Naive B cell (primary cell): ENCODE measurements at places on chromosomes 1 and 21.

- H3K27me3 ChIP-seq = no peaks in the 10 kb centered on the region
- no peak for DNase-seq
- peaks cover 22% of the 10 kb centered on the region for H3K4me1 ChIP-seq
- H3K4me3 ChIP-seq = no peak overlapping the region
- H3K36me3 ChIP-seq = peaks cover 11% of the 10 kb centered on the region
These were observed 11.2 kb downstream of the PUM1 start for GRCh38 chr1:31054349-31054748.

GRCh38 chr1:236173174-236173767 is 30.9 kb downstream of the GPR137B start:
- peaks cover 12% of the 10 kb centered on the region for H3K4me1 ChIP-seq
- no peaks in the 10 kb centered on the region for H3K27me3 ChIP-seq
- no peak overlapping the region for H3K27ac ChIP-seq

DNA sequence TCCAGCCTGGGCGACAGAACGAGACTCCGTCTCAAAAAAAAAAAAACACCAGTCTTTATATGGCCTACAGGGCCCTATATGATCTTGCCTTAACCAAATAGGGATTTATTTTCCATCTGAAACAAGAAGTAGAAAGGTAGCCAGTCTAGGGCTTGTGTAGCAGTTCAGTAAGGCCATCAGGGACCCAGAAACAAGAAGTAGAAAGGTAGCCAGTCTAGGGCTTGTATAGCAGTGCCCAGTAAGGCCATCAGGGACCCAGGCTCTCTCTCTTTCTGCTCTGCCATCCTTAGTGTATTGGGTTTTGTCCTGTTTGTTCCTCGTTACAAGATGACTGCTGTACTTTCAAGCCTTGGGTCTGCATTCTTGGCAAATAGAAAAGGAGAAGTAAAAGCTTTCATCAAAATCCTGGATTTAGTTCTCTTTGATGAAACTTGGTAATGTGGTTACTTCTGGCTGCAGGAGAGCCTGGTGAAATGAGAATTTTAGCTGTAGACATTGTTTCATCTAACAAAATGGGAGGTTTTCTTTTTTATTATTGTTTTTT is 46.1 kb downstream of the PKN2 start:
- H3K27me3 ChIP-seq = no peaks in the 10 kb centered on the region
- no peak overlapping the region for H3K27ac ChIP-seq
- no peak overlapping the region for H3K4me3 ChIP-seq
- H3K36me3 ChIP-seq = peaks cover 22% of the 10 kb centered on the region
- DNase-seq = no peak

- H3K27me3 ChIP-seq = peaks cover 23% of the 10 kb centered on the region
- H3K4me3 ChIP-seq = no peak within 1 kb of the TSS
- no peaks in the 10 kb centered on the region for H3K36me3 ChIP-seq
- H3K4me1 ChIP-seq = no peaks in the 10 kb centered on the region
- H3K27ac ChIP-seq = no peak within 1 kb of the TSS
These were observed at the start of gene TIE1 for GRCh38 chr1:43300378-43301094. TIE1 (plus strand) TSS chr1:43300982; CDS start chr1:43301072, 90 bp downstream.

DNA sequence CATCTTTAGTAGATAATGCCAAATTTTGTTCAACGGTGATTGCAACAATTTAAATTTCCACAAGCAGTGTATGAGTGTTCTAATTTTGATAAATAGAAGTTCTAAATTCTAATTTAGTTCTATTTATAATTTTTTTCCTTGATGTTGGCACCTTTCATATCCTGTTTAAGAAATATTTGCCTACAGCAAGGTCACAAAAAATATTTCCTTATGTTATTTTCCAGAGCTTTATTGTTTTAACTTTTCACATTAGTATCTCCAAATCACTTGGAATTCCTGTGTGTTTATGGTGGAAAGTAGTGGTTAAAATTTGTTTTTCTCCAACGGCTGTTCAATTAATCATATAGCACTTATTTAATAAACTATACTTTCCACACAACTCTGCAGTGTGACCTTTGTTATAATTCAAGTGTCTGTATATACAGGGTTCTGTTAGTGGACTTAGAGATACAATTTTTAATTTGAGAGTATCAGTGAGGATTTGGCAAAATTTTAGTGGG is 94.3 kb upstream of the CD55 start:
- H3K27me3 ChIP-seq = peaks cover 4% of the 10 kb centered on the region
- H3K4me1 ChIP-seq = no peaks in the 10 kb centered on the region
- no peaks in the 10 kb centered on the region for H3K36me3 ChIP-seq
- no peak overlapping the region for H3K4me3 ChIP-seq
- DNase-seq = no peak
- H3K27ac ChIP-seq = no peak overlapping the region

DNA sequence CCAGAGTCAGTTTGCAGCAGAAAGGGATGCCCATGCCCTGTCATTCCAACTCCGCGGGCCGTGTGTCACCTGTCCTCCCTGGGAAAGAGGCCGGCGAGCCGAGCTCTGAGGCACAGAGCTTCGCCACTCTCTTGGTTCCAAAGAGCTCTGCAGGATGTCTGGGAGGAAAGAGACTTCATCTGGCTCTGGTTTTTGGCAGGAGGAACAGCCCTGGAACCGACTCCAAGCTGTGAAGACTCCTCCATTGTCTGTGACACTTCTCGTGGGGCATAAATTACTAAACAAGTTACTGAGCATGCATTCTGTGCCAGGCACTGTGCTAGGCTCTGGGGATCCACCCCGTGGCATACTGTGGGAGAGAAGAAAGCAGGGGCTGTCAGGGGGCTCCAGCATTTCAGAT is 3.9 kb upstream of the FAM151A start:
- no peaks in the 10 kb centered on the region for H3K27me3 ChIP-seq
- no peak for DNase-seq
- no peak overlapping the region for H3K4me3 ChIP-seq
- no peak overlapping the region for H3K27ac ChIP-seq
- H3K36me3 ChIP-seq = no peaks in the 10 kb centered on the region

DNA sequence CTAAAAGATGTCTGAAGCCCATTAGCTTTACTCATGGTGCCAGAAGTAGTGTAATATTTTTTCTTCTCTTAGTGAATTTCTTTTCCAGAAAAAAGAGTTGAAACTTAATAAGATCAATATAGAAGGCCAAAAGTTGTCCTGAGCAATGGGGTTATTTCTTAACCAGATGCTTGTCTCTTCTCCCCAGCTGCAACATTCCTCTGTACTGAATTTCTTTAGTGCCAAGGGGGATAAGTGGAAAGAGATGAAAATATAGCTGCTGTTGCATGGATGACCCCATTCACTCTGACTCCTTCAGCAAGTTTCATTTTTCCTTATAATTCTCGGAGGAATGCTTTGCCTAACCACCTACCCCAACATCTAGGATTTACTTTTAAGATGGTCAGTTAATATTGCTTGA is 675.0 kb downstream of the USP25 start:
- H3K27ac ChIP-seq = no peak overlapping the region
- H3K27me3 ChIP-seq = no peaks in the 10 kb centered on the region
- no peaks in the 10 kb centered on the region for H3K4me1 ChIP-seq

DNA sequence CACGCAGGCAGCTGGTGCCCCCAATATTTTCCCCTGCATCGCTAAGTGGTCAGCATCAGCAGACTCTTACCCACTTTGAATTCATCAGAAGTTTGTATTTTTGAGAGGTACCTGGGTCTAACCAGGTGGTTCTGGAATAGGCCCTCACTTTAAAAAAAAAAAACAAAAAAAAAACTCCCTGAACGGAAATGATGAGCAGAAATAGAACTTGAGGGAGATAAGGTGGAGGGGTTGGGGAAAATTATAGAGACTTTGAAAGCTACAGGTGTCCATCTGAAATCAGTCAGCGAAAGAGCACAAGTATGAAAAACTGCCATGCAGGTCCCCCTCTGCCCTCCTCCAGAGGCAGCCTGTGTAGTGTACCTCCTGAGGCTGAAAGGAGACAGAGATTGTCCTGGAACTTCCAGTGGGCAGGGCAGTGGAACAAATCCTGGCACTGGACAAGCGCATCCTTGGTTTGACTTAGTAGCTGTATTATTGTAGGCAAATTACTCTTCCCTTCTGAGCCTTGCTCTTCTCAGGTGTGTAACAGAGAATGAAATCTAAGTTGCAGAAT is 1.2 kb downstream of the SLAMF7 start:
- H3K4me1 ChIP-seq = peaks cover 34% of the 10 kb centered on the region
- H3K27ac ChIP-seq = no peak overlapping the region
- peak overlapping the region; percentile 13 for H3K4me3 ChIP-seq

DNA sequence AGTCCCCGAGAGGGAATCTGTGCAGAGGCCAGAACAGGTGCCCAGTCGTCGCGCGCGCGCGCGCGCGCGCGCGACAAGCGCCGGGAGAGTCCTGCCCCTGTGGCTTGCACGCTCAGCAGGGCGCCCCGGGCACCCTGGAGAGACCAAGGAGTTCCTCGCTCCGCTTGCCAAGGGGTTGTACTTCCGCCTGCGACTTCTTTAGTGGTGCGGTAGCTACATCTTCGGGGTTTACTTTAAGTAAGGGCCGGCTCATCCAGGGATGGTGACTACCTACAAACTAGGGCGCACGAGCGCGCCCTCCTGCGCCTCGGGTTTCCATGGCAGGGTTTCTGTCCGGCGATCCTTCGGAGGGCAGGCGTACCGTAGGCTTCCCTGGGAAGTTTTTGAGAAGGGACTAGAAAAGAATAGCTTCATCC is 1.4 kb downstream of the LHX4 start:
- no peak overlapping the region for H3K27ac ChIP-seq
- no peak for DNase-seq
- peaks cover 47% of the 10 kb centered on the region for H3K4me1 ChIP-seq
- H3K36me3 ChIP-seq = no peaks in the 10 kb centered on the region
- H3K4me3 ChIP-seq = peak overlapping the region; percentile 84

DNA sequence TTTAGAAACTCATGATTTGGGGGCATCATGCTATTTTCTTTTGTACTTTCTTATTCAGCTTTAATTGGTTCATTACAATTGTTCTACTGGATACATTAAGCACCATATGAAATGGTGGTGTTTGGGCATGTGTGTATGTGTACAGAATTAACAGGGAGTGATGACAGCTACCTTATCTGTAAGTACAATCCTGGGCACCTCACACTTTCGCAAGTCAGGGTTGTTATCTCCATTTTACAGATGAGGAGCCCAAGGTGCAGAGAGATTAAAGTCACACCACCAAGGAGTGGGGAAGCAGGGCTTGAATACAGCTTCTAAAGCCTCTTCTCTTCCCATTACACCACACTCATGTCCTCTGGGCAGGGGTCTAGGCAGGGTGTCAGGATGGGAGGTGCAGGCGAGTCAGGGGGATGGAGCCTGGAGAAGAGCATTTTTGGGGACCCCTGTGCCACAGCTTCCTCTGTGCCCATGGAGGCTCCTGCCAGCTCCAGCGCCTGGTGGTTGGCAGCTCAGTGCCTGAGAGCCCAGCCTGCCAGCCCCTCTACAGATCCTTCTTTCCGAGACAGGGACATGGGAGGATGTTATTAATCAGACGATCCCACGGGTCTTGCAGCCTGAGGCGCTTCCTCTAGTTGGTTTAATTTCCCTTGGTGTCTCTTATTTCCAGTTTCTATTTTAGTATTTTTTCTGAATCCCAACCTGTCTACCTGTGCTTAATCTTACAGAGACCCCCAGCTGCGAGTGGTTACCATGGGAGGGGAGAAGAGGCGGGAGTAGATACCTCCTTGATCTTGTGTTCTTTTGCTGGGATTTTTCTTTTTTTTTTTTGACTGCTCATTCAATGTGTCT is 126.2 kb upstream of the CD34 start:
- no peaks in the 10 kb centered on the region for H3K4me1 ChIP-seq
- H3K4me3 ChIP-seq = no peak overlapping the region
- no peak overlapping the region for H3K27ac ChIP-seq
- H3K27me3 ChIP-seq = no peaks in the 10 kb centered on the region
- no peaks in the 10 kb centered on the region for H3K36me3 ChIP-seq

- peaks cover 8% of the 10 kb centered on the region for H3K36me3 ChIP-seq
- H3K4me1 ChIP-seq = peaks cover 10% of the 10 kb centered on the region
- no peak for DNase-seq
- peaks cover 54% of the 10 kb centered on the region for H3K27me3 ChIP-seq
These were observed at the start of gene CHRM3 for GRCh38 chr1:239386453-239387303. CHRM3 (plus strand) TSS chr1:239386568; CDS start chr1:239907452, 520,884 bp downstream.

- DNase-seq = no peak
- H3K36me3 ChIP-seq = no peaks in the 10 kb centered on the region
- H3K4me3 ChIP-seq = no peak overlapping the region
- H3K27me3 ChIP-seq = no peaks in the 10 kb centered on the region
- no peak overlapping the region for H3K27ac ChIP-seq
These were observed 44.1 kb downstream of the CRB1 start for GRCh38 chr1:197312163-197312562.

DNA sequence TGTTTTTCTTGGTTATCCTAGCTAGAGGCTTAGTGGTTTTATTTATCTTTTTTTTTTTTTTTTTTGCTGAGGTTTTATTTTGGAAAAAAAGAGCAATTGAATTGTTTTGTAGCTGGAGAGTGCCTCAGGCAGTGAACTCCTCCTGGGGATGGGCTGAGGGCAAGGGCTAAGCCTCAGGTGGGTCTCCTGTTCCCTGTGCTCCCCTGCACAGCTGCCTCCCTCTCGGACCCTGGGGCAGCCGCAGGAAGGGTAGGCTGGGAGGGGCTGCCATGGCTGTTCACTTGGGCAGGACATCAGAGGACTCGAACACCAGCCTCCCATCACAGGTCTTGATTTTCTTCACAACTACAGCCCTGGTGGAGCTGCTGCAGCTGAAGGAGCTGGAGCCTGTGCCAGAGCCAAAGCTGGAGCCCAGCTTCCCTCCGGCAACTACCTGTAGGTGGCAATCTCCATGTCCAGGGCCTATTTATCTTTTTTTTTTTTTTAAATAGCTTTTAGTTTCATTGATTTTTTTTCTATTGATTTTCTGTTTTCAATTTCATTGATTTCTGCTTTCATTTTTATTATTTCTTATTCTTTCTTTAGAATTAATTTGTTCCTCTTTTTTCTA is 28.9 kb downstream of the LEPR start:
- no peaks in the 10 kb centered on the region for H3K36me3 ChIP-seq
- H3K4me1 ChIP-seq = no peaks in the 10 kb centered on the region
- DNase-seq = no peak
- H3K27ac ChIP-seq = no peak overlapping the region
- H3K4me3 ChIP-seq = no peak overlapping the region

- no peak overlapping the region for H3K4me3 ChIP-seq
- no peaks in the 10 kb centered on the region for H3K36me3 ChIP-seq
- H3K27me3 ChIP-seq = peaks cover 10% of the 10 kb centered on the region
- H3K27ac ChIP-seq = no peak overlapping the region
- no peaks in the 10 kb centered on the region for H3K4me1 ChIP-seq
- no peak for DNase-seq
These were observed 303.4 kb upstream of the C1orf174 start for GRCh38 chr1:4203501-4203900.

DNA sequence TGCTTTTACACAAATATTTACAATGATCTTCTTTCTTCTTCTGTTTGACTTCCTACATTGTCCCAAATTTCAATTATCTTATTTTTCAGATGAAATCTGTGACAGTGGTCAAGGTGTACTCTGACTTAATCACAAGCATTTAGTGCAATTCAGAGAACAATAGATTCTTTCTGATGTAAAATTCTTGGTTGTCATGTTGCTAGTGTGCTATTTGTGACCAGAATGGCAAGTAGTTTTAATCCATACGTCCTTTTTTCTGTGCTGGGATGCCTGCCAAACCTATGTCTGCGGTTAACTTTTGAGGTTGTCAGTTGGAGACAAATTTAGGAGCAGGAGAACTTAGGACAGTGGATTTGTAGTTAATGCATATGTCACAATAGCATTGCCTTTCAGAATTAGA is 31.0 kb downstream of the NCAM2 start:
- no peaks in the 10 kb centered on the region for H3K36me3 ChIP-seq
- DNase-seq = no peak
- no peaks in the 10 kb centered on the region for H3K27me3 ChIP-seq
- no peaks in the 10 kb centered on the region for H3K4me1 ChIP-seq
- no peak overlapping the region for H3K4me3 ChIP-seq
